ENCODE measurements at places on chromosomes 6 and 20.
A peak's percentile ranks its signal among the peaks of the same experiment; 100 is the strongest.

DNA sequence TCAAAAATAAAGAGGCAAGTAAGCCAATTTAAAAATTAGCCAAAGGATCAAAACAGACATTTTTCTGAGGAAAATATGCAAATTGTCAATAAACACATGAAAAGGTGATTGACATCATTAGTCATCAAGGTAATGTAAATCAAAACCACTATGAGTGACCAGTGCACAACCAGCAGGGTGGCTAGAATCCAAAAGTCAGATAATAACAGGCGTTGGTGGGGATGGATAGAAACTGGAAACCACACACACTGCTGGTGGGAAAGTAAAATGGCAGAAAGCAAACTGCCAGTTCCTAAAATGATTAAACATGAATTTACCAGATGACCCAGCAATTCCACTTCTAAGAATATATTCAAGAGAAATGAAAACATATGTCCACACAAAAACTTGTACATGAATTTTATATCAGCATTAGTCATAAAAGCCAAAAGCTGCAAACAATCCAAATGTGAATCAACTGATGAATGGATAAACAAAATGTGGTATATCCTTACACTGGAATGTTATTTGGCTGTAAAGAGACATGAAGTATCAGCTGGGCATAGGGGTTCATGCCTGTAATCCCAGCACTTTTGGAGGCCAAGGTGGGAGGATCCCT, 74.8 kb upstream of the MBOAT1 start:
- no peak for DNase-seq

DNA sequence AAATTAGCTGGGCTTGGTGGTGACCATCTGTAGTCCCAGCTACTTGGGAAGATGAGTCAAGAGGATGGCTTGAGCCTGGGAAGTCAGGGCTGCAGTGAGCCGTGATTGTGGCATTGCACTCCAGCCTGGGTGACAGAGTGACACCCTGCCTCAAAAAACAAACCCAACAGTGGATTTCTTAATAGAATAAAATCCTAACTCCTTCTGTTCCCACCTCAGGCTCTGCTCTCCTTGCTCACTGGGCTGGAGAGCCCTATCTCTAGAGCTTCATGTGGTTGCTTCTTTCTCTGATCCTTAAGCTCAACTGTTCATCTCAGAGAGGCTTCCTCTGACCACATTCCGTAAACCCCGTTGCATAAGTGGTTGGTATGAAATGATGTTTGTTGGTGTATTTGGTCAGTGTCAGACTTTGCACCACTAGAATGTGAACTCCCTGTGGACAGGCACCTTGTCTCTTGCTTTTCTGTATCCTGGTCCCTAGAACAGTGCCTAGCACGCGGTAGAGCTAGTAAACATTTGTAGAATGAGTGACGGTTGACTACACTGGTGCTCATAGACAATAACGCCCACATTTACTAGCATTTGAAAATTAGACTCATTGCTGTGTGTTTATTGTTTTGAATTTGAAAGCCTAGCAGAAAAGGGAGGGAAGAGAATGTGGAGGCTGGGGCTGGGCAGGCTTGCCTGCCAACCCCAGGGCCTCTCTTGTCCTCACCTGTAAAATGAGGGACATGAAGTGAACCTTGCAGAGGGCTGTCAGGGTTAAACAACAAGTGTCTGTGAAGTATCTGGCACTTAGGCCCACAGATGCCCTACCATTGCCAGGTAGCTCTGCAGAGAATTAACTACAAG, 4.2 kb downstream of the MAPRE1 start:
- DNase-seq = no peak

- DNase-seq = no peak
Observed at GRCh38 chr6:150939399-150939798, 73.9 kb downstream of the MTHFD1L start.

DNA sequence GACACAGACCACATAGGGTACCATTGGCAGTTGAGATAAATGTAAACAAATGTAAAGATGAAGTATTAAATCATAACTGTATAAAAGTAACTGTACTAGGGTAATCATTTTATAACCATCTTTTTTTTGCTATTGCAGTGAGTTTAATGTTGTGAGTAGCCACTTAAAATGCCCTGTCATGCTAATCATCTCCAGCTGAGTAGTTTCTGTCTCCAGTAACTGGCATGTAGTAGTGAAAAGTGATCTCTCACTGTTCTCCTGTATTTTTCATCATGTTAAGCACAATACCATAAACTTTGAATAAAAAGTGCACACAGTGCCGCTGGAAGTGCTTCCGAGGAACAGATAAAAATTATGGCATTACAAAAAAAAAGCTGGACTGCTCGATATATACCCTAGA, 45.0 kb upstream of the OPRM1 start:
- no peak for DNase-seq

DNA sequence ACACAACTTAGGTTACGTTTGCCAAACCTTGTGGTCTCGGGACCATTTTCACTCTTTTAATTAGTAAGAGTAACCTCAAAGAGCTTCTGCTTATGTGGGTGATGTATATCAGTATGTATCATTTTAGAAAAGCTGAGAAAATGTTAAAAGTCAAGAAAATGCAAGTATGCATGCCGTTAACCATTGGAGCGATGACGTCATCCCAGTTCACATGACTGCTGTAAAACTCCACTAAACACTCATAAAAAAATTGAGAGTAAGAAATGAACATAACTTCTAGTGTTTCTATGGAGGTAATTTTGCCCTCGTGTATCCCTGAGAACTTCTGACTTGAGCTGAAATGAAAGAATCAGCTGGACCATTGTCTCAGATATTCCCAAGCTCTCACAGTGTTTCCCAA, 250.0 kb upstream of the CDH4 start:
- no peak for DNase-seq

DNA sequence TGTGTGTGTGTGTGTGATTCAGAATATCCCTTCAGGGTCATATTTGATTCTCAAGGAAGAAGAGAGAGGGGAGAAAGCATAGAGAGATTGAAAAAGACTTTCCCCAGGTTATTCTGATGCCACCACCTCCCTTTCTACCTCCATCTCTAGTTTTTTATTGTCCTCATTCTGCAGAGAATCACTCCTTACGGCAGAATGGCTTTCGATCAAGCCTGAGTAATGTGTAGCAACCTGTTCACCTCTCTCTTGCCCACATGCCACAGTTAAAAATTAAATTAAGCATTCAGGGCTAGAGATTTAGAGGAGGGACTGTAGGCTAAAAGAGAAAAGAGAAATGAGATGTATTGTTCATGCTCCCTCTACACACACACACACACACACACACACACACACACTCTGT, 18.1 kb downstream of the KLHL32 start:
- DNase-seq = no peak

DNA sequence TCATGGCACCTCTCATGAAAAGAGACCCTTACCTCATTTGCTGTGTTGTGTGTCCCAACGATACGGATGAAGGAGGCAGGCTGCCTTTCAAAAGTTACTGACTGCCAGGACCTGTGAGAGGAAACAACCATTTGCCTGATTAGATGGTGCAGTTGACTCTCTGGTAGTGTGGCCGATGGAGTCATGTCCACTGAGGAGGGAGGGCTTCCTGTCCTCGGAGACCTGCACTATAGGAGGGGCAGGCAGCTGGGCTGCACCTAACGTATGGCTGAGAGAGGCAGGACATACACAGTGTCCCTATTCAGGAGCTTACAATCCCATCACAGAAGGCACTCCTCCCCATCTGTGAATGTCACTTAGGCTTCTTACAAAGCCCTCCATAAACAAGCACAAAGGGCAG, 373.0 kb downstream of the ZFAND3 start:
- no peak for DNase-seq

DNA sequence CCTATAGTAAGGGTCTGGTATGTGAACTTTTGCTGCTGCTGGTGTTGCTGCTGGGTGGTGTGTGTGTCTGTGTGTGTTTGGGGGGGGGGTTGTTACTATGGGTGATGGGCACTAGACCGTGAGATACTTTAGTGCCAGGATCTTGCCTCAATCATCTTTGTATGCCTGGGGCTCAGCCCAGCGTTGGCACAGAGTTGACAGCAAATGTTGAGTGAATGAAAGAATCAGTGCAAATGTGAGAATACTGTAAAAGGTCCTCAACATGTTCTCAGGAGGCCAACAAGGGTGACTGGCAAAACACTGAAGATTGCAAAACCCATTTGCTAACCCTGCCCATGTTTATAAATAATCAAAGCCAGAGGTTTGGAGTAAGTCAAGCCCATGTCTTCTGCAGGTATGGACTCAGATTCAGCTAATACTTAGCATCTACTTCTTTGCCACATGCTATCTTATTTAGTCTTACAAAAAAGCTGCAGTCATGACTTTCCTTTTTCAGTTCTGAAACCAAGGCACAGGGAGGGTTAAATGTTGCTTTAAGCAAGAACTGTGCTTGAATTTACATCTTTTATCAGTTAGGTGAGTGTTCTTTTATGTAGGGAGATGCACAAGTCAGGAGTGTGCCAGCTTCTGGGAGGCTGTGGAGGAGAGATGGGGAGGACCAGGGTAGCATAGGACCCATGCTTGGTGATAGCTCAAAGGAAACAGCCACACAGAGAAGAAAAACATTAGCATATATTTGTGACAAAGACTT, 125.3 kb upstream of the SPACA1 start:
- DNase-seq = no peak

GRCh38 chr6:50185006-50185405, 135.3 kb upstream of the DEFB112 start:
- peak; percentile 7 for DNase-seq

GRCh38 chr20:47055699-47056369, 161.2 kb downstream of the EYA2 start:
- no peak for DNase-seq

GRCh38 chr6:42200035-42200434, 5.3 kb upstream of the GUCA1B start:
- DNase-seq = peak; percentile 73

GRCh38 chr20:21607971-21608725, 94.3 kb upstream of the NKX2-2 start:
- no peak for DNase-seq

DNA sequence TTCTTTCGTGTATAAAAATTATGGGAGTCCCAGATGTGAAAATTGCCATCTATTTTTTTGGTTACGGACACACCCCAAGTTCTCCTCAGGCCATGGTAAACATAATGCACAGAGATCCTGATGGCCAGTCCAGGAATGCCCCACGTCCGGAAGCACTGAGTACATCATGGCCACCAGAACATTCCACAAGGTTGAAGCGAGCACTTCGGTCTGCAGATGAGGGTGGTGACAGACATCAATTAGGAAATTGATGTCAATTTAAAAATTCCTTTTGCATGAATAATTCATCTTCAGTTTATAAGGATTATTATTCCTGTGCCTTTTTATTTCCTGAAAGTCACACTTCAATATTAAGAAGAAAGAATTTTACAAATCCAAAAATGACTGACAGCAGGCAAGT, 13.2 kb upstream of the EXOC2 start:
- no peak for DNase-seq

- DNase-seq = no peak
Observed at GRCh38 chr20:4929686-4930397, 71.5 kb downstream of the SLC23A2 start.

GRCh38 chr6:163751032-163751525, 336.6 kb downstream of the QKI start:
- no peak for DNase-seq

GRCh38 chr6:37623666-37624065, 74.0 kb downstream of the MDGA1 start:
- no peak for DNase-seq

DNA sequence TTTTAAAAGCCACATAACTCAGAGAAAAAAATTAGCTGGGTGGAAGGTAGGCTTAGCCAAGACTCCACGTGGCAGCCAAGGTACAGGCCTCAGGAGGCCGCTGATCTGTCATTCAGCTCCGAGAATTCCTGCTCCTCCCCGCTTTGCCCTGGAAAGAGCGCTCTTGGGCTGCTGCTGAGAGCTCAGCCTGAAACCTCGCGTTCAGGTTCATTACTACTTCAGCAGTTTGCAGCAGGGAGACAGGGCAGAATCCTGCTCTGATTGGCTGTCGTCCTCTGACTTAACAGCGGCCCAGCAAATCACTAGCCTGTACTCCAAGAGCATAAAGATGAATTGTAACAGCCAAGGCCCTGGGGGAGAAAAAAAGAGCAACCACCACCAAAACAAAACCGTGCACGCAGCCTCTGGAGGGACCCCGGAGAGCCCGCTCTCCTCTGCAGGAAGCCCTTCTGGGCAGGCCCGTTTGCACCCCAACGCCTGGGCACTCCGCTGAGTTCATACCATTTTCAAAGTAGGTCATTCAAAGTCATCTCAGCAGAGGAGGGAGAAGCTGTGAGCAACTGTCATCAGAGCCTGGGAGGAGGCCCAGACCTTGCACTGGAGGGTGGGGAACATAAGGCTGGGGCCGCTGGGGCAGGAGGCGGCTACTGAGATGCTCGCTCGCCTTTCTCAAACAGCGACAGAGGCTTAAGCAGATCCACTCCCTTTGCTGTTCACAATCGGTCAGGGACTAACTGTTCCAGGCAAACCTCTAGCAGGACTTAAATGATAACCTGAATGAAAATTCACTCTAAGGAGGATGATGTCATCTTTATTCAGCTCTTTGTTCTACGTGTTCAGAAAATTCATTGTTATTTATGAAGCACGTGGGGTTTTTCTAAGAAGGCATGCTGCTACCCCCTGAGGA, 42.3 kb upstream of the ATXN1 start:
- DNase-seq = no peak

GRCh38 chr20:52847029-52847660, 125.0 kb upstream of the TSHZ2 start:
- DNase-seq = no peak

- peak; percentile 64 for DNase-seq
Observed at GRCh38 chr6:53956068-53956711, 155.1 kb upstream of the MLIP start.

GRCh38 chr6:86683132-86683908, 254.0 kb upstream of the HTR1E start:
- no peak for DNase-seq

All from ACHN (cell line).